Foreskin melanocyte (primary cell): ENCODE measurements at places on chromosomes 4 and X.

GRCh38 chr4:1599491-1600210 lies 84.5 kb downstream of the FAM53A start:
- DNase-seq = no peak

DNA sequence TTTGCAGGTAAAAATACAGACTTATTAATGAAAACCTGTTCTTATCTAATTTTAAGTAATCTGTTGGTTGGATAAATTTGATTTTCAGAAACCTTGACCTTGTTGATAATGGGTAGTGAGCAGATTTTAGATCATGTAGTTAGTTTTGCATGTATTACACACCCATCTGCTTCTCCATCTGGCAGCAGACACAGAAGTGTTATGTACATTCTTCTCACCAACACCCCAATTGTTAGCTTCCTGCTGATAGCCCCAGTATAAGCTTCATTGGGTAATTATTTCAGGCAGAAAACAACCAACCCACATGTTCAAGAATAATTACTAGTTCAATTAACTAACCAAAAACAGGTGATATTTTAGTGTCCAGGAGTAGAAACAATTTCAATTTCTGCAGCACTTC lies 1740.5 kb upstream of the AGA start:
- no peak for DNase-seq

GRCh38 chr4:20127626-20128025 lies 124.1 kb upstream of the SLIT2 start:
- peak; percentile 65 for DNase-seq

DNA sequence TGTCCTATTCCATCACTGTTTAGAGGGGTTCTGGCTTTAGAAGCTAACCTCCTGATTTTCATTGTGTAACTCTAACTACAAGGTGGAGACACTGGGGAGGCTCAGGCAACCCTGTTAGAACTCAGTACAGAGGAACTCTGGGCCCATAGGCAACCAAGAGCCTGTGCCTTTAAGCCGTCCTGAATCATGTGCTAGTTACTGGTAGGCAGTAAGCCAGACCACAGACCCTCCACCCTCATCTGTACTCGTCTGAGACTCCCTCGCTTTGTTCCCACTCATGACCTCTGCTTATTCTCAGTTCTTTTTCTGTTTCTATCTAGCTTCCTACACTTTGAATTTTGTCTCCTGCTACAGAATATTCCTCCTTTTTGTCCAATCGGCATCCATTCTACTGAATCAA lies 31.4 kb downstream of the TBC1D1 start:
- DNase-seq = peak; percentile 16

GRCh38 chr4:147735413-147736301 lies 3.8 kb downstream of the ARHGAP10 start:
- no peak for DNase-seq

- no peak for DNase-seq
Measured at GRCh38 chr4:176013476-176014247, 52.0 kb upstream of the WDR17 start.

DNA sequence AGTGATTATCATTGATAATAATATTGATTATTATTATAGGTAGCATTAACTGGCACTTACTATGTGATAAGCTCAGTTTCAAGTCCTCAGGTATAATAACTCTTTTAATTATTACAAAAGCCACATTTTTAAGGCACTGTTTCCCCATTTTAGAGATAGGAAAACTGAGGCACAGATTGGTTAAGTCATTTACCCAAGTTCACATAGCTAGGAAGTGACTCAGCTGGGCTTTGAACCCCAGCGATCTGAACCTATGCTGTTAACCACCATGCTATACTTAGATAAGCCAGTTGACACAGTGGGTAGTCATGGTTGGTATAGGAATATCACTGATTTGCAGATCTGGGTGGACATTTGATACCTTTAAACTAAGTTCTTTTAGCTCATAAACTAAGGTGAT lies 110.4 kb downstream of the FRAS1 start:
- DNase-seq = no peak

- no peak for DNase-seq
Measured at GRCh38 chr4:94880956-94881355, 123.2 kb downstream of the BMPR1B start.

GRCh38 chr4:24783506-24783905 lies 11.9 kb upstream of the SOD3 start:
- no peak for DNase-seq

- DNase-seq = no peak
Measured at GRCh38 chr4:66328803-66329574, 658.7 kb upstream of the EPHA5 start.

DNA sequence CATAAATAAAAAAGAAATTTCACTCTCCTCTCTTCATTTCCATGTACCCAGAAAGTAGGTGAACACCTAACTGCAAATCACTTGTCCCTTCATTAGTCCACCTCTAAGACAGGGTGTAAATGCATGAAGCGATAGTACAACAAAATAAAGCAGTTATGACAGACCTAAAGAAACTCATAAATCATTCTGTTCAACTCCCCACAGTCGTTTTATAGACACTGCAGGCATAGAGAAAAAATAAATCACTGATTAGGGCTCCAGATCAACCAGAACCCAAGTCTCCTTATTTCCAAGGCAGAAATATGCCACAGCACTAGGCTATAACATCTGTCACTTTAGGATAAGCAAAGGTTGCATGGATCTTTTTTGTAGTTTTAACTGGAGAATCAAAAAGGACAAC lies 3.0 kb downstream of the RASGEF1B start:
- no peak for DNase-seq

GRCh38 chrX:56107320-56107719 lies 124.8 kb upstream of the KLF8 start:
- no peak for DNase-seq

DNA sequence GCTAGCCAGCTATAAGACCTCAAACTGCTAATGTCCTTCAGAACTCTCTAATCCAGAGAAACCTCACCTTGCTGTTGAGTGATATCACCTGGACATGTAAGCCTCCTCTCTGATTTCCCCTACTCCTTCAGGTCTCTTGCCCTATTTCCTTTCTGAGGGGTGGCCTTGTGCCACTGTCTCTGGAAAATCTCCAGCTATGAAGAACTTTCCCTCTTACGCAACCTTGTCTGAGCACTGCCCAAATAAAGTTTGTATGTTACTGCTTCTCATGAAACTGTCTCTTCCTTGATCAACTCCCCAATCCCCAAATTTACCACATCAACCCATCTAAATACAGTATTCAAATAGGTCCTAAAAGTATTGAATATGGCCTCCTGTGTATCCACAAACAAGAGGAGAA lies 53.5 kb upstream of the VEGFD start:
- DNase-seq = no peak

DNA sequence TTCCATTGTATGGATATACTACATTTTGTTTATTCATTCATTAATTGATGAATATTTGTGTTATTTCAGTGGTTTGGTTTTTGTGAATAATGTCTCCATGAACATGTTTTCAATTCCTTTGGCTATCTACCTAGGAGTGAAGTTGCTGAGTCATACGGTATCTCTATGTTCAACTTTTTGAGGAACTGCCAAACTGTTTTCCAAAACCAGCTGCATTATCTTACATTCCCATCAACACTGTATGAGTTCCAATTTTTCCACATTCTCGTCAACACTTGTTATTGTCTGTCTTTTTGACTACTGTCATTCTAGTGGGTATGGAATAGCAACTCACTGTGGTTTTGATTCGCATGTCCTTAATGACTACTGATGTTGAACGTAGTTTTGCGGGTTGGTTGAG lies 388.6 kb upstream of the MAGEB2 start:
- no peak for DNase-seq

DNA sequence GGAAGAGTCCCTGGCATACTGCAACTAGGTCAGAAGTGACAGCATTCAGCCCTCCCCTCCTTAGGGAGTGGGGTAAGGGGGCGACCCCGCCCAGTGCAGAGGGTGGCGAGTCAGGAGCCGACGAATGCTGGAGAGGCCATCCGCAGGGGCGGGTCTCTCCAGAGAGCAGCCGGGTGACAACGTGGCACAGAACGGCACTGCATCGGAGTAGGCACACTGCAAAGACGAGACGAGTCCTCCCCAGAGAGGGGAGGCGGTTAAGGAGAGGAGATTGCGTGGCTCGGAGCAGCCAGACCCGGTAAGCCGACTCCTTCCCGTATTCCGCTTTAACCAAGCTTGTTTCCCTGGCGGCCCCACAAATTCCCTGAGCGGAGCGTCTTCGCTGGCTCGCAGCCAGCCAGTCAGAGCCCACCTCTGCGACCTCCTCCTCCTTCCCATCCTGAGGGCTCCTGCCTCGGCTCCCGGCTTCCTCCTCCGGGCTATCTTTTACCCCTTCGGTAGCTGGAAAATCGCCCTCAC lies 54.9 kb downstream of the LINC00632 start:
- no peak for DNase-seq
